Sigmoid colon (tissue), 7 donors: ENCODE measurements at places on chromosomes 6 and 20.

GRCh38 chr6:99096170-99096569, 148.4 kb upstream of the FBXL4 start:
- no peak overlapping the region for H3K27ac ChIP-seq
- no peaks in the 10 kb centered on the region for H3K27me3 ChIP-seq
- H3K36me3 ChIP-seq = no peaks in the 10 kb centered on the region
- H3K4me1 ChIP-seq = no peaks in the 10 kb centered on the region

DNA sequence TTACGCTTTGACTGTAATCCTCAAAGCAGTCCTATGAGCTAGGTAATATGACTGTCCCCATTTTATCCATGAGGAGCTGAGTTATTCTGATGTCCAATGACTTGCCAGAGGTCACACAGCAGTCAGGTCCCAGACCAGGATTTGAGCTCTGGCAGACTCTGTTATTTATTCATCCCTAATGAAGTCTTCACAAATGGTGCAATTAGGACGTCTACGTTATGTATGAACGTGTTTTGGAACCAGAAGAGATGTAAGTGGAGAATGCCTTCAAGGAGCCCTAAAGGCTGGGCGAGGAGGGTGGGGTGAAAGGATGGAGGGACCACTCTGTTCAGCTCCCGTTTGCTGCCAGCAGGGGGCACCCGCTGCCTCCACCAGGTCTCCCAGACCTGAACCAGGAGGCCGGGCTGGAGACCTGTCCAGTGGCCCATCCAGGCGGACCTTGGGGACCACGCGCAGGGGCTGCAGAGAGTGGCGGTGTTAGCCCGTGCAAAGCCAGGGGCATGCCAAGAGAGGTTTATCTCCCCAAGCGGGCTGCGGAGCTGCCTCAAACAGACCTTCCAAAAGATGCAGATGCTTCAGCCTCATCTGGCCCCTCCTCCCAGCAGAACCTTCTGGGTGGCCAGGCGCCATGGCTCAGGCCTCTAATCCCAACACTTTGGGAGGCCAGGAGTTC, 15.2 kb upstream of the ZNF335 start:
- DNase-seq = peak; percentile 77
- H3K27ac ChIP-seq = no peak overlapping the region
- H3K27me3 ChIP-seq = peaks cover 31% of the 10 kb centered on the region
- no peaks in the 10 kb centered on the region for H3K4me1 ChIP-seq
- H3K36me3 ChIP-seq = no peaks in the 10 kb centered on the region
- H3K4me3 ChIP-seq = no peak overlapping the region

DNA sequence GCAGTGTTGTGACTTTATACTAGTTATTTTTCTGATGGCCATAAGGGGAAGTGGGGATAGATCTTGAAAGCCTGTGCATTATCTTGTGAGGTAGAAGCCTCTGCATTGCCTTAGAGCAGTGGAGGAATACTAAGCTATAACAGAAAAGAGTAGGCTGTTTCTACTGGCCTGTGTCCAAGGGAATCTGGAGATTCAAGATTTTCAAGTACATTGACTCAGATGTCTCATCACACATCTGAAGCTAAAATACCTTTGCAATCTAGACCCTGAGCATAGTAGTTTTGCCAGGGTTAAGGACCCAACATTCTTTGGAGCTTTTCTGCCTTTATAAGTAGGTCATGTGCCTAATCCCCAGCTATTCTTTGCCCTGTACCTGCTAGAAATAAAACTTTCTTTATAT, 272.3 kb downstream of the TENT5A start:
- no peaks in the 10 kb centered on the region for H3K36me3 ChIP-seq
- no peaks in the 10 kb centered on the region for H3K27me3 ChIP-seq
- no peak overlapping the region for H3K4me3 ChIP-seq
- no peak overlapping the region for H3K27ac ChIP-seq

- no peaks in the 10 kb centered on the region for H3K27me3 ChIP-seq
- H3K4me3 ChIP-seq = no peak overlapping the region
- peaks cover 20% of the 10 kb centered on the region for H3K4me1 ChIP-seq
Observed at GRCh38 chr6:14276667-14277404, 159.3 kb downstream of the CD83 start.

- H3K27me3 ChIP-seq = no peaks in the 10 kb centered on the region
- DNase-seq = no peak
- no peaks in the 10 kb centered on the region for H3K4me1 ChIP-seq
- H3K4me3 ChIP-seq = no peak overlapping the region
- no peaks in the 10 kb centered on the region for H3K36me3 ChIP-seq
Observed at GRCh38 chr6:97293198-97293696, 10.2 kb upstream of the MMS22L start.

- H3K27me3 ChIP-seq = no peaks in the 10 kb centered on the region
- no peaks in the 10 kb centered on the region for H3K36me3 ChIP-seq
- H3K4me3 ChIP-seq = no peak overlapping the region
- no peak for DNase-seq
- no peak overlapping the region for H3K27ac ChIP-seq
Observed at GRCh38 chr6:111793711-111794111, 79.5 kb downstream of the FYN start.

- no peaks in the 10 kb centered on the region for H3K36me3 ChIP-seq
- no peak overlapping the region for H3K27ac ChIP-seq
- DNase-seq = no peak
- no peaks in the 10 kb centered on the region for H3K27me3 ChIP-seq
Observed at GRCh38 chr6:3884007-3884745, 35.0 kb downstream of the FAM50B start.

DNA sequence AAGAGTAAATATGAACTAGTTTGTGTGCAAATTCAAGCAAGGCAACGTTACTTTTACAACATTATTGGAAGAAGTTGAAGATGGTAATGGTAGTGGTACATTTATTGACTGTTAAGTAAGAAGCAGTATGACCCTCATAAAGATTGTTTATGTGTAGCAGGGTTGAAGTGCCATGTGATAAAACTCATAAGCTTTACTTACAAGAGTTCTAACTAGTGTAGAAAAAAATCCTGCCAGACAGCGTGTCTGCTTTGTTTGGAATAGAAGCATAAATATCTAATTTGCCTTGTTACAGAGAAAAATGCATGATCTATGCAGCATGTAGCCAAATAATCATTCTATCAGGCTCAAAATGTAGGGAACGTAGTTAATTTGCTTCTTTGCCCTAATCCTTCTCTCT, 450.8 kb upstream of the SOX4 start:
- peaks cover 18% of the 10 kb centered on the region for H3K4me1 ChIP-seq
- H3K27me3 ChIP-seq = no peaks in the 10 kb centered on the region
- H3K4me3 ChIP-seq = no peak overlapping the region
- no peak overlapping the region for H3K27ac ChIP-seq
- no peaks in the 10 kb centered on the region for H3K36me3 ChIP-seq
- DNase-seq = no peak

- no peaks in the 10 kb centered on the region for H3K4me1 ChIP-seq
- H3K36me3 ChIP-seq = no peaks in the 10 kb centered on the region
- no peaks in the 10 kb centered on the region for H3K27me3 ChIP-seq
- no peak for DNase-seq
- H3K27ac ChIP-seq = no peak overlapping the region
- no peak overlapping the region for H3K4me3 ChIP-seq
Observed at GRCh38 chr6:38846361-38846760, 131.2 kb downstream of the DNAH8 start.

DNA sequence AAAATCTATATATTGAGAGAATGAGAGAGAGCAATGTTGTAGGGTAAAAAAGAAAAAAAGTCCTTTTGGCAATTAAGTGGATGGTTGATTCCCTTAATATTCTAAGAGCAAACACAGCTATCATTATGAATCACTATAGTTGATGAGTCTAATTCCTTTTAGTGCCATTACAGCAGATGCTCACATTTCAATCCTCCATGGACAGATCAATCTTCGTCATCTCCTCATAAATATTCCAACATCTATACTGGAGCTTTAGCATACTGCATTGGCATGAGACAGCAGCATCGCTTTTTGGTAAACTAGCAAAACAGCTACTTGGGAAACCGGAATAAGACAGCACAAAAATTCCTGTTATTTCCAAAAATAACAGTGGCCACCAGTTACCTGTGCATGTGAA, 796.7 kb downstream of the QKI start:
- DNase-seq = no peak
- no peak overlapping the region for H3K27ac ChIP-seq
- no peak overlapping the region for H3K4me3 ChIP-seq
- no peaks in the 10 kb centered on the region for H3K27me3 ChIP-seq
- H3K36me3 ChIP-seq = no peaks in the 10 kb centered on the region

- peak overlapping the region; percentile 14 for H3K27ac ChIP-seq
- no peak overlapping the region for H3K4me3 ChIP-seq
- peaks cover 13% of the 10 kb centered on the region for H3K4me1 ChIP-seq
Observed at GRCh38 chr6:106383573-106383972, 23.1 kb downstream of the CRYBG1 start.

GRCh38 chr6:46246081-46246480, 75.3 kb upstream of the ENPP5 start:
- no peak for DNase-seq
- H3K36me3 ChIP-seq = no peaks in the 10 kb centered on the region
- no peak overlapping the region for H3K4me3 ChIP-seq
- H3K27me3 ChIP-seq = no peaks in the 10 kb centered on the region
- no peaks in the 10 kb centered on the region for H3K4me1 ChIP-seq
- H3K27ac ChIP-seq = no peak overlapping the region

DNA sequence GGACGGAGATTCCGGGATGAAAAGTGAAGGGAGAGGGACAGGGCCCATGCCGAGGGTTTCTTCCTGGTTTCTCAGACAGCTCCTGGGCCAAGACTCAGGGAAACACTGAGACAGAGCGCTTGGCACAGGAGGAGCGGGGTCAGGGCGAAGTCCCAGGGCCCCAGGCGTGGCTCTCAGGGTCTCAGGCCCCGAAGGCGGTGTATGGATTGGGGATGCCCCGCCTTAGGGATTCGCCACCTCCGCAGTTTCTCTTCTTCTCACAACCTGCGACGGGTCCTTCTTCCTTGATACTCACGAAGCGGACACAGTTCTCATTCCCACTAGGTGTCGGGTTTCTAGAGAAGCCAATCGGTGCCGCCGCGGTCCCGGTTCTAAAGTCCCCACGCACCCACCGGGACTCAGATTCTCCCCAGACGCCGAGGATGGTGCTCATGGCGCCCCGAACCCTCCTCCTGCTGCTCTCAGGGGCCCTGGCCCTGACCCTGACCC, 55.0 kb upstream of the HLA-A start:
- H3K4me1 ChIP-seq = no peaks in the 10 kb centered on the region
- H3K4me3 ChIP-seq = peak overlapping the region; percentile 56
- no peaks in the 10 kb centered on the region for H3K27me3 ChIP-seq
- peak; percentile 84 for DNase-seq
